ENCODE measurements at places on chromosomes 7 and 10. TPM values are rescaled to one million over a fixed set of nuclear protein-coding genes. Genes with fewer than 3 reads are reported as not detected.

EVX1 gene
- 0.12 TPM for total RNA-seq

FKBP9 gene
- total RNA-seq = 146 TPM

NOD1 gene
- 5.0 TPM for total RNA-seq

PTPRZ1 gene
- total RNA-seq = not detected

LRRC18 gene
- not detected for total RNA-seq

EMX2 gene
- not detected for total RNA-seq

BTBD16 gene
- 0.45 TPM for total RNA-seq

HOXA9 gene
- total RNA-seq = 7.8 TPM

CNTNAP2 gene
- total RNA-seq = 0.15 TPM

DOCK1 gene
- 30.1 TPM for total RNA-seq

- DNase-seq = no peak
These were observed 51.7 kb upstream of the FZD8 start for GRCh38 chr10:35693800-35694199.

DNA sequence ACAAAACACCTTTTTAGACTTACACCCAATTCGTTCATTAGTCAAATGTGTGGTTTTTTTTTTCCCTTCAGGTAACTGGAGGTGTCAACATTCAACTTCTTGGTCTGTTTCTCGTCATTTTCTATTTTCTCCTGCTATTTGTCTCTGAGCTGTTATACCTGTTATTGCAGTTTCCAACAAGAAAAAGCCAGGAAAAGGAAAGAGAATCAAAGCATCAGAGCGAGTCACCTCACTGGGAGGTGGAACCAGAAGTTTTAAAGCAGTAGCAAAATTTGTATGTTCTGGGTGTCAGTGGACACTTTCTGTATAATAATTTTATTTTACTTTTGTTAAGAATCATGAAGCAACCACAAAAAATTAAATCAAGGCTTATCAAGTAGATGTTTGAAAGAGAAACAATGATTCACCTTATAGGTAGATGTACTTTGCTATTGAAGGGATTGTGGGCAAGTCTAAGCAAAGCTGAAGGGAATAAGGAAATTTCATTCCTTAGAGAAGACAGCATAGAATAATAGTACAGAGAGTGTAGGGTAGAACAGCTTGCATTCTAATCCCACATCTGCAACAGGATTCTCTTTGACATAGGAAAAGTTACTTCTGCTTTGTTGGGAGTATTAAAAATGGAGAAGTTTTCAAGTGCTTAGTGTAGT lies 675.8 kb downstream of the PCDH15 start:
- DNase-seq = no peak

GRCh38 chr10:120456143-120456625 lies 843 bp upstream of the PLPP4 start:
- DNase-seq = no peak

GRCh38 chr7:27161721-27162560 lies 3.4 kb downstream of the HOXA9 start:
- no peak for DNase-seq

DNA sequence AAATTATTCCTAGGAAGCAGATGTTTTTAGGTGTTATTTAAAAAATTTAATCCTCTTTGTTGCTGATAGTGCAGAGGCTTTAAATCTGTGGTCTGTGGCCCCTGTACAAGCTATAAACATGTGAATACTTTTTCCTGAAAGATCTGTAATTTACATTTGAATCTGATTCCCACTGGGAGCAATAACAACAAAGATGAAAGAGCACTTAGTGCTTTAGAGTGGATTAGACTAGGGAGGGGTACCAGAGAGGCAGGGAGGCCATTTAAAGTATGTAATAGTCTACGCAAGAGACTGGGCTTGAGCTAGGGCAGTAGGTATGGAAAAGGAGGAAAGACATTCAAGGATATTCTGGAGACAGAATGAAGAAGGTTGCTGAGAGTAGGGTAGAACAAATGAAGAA lies 19.1 kb downstream of the BTRC start:
- DNase-seq = no peak

DNA sequence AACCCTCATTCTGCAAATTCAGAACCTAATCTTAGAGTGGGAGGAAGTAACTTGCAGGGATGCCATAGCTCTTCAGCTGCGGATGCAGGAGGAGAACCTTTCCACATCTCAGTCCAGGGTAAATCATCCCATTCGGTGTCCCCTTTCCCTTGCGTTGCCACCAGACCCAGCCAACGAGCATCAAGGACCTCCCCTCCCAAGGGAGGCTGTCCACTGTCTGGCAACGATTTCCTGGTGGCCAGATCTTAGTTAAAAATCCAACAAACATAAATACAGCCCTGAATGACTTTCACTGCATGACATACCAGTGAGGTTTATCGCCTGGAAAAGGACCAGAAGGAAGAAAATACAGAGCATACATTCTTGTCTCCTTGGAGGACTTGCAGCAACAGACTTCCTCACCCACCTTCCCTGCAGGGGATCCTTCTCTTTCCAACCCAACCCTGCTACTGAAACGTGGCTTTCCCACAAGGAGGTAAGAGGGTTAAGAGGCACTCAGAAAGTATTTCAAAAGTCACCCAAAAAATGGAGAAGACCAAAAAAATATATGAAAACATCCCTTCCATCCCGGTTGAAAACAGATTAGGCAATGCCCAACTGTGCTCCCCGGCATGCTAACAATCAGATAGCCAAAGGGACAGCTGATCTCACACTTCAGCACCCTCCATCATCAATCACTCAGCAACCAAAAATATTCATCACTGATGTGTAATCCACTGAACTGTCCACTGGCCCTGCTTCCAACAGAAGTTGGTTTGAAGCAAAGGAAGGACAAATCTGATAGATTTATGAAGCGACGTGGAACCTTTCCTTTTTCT lies 206.6 kb downstream of the TNS3 start:
- no peak for DNase-seq

- no peak for DNase-seq
These were observed 868 bp downstream of the MYO1G start for GRCh38 chr7:44977959-44978335.

DNA sequence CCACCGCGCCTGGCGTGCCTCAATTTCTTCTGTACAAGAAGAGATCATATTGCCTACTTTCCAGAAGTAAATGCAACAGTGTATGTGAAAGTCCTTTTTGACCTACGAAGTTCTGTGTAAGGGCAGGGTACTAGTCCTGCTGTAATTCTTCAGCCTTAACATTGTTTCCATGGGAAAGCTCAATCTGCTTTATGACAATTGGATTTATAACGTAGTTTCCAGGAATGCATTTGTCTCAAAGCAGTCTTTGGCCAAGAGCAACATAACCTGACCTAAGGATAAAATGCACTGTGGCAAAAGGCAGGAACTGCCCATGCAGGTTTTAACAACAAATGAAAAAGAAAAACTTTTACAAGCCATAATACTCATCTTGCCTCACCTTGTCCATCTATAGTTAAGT lies 108.1 kb upstream of the PODXL start:
- no peak for DNase-seq

DNA sequence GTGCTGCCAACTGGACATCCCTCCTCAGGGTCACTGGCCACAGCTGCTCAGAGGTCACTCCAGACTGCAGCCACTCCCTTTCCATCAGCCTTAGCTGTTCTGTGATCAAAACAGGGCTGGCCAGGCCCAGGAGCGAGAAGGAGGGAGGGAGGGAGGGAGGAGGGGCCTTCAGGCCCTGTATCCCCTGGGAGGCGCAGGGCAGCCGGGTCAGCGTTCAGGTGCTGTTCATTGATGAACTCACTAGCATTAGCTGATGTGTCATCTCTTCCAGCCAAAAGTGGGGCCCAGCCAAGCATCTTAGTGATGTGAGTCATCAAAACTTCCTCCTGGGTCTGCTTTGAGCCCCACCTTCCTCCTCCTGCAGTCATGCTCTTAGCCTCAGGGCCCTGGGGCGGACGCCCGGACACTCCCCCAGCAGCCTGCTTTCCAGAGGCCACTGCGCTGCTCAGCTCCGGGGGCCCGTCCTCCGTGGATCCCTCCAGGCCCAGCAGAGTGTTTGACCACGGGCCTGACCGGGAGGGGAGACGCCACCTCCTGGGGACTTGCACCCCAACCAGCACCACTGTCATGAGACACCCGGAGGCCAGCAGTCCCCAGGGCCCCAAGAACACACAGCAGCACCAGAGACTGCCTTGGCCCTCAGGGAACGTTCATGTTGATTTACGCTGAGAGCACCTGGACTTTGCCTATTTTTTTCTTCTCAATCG lies 149.2 kb downstream of the PRKAG2 start:
- peak; percentile 87 for DNase-seq

- no peak for DNase-seq
These were observed 41.9 kb upstream of the NXPH1 start for GRCh38 chr7:8391353-8392062.

DNA sequence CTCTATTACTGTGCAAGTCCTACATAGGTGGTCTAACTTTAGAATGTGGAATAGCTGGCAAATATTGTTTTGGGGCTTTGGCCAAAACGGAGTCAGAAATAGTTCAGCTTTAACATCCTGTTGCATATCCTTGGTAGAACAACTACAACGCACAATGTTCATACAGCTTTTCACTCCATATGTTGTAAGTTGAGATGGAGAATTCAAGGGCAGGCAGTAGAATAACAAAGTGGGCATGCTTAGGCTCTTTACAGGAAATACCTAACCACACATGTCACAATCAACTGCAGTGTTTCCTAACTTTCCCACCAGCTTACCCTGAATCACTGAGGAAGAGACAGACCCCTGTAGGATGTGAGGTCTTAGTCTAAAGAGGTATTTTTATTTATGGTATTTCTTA lies 122.3 kb downstream of the PPP1R3A start:
- no peak for DNase-seq

DNA sequence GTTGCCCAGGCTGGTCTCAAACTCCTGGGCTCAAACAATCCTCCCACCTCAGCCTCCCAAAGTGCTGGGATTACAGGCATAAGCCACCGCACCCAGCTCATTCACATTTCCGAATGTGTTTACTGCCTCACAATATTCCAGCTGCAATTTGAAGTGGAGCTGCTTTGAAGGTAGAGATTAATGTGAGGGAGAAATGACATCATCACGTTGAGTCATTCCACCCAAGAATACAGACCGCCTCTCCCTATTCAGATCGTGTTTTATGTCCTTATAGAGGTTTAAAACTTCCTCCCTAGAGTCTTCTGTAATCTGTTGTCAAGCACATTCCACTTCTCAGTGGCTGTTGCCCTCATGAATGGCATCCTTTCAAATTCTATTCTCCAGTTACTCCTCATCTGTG lies 100.4 kb upstream of the PDGFA start:
- no peak for DNase-seq

- DNase-seq = no peak
These were observed 379.2 kb upstream of the GHITM start for GRCh38 chr10:83760142-83760541.

GRCh38 chr7:117446220-117446815 lies 19.0 kb upstream of the ASZ1 start:
- DNase-seq = no peak

DNA sequence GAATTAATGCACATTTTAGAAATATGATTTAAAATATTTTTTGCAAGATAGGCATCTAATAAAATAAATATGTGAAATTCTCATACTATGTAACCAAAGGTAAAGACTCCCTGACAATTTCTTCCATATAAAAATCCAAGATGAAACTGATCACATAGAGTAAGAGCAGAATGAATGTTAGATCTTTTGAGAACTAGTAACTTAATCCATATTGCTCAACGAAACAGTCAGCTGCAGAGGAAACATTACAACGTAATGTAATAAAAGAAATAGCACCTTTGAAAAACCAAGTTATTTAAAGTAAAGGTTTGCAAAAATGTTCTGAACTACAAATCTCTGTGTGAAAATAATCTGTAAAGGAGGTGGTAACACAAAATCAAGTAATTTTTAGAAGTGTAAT lies 28.8 kb downstream of the HACD1 start:
- DNase-seq = no peak

GRCh38 chr7:156475666-156476065 lies 164.9 kb upstream of the RNF32 start:
- peak; percentile 6 for DNase-seq

DNA sequence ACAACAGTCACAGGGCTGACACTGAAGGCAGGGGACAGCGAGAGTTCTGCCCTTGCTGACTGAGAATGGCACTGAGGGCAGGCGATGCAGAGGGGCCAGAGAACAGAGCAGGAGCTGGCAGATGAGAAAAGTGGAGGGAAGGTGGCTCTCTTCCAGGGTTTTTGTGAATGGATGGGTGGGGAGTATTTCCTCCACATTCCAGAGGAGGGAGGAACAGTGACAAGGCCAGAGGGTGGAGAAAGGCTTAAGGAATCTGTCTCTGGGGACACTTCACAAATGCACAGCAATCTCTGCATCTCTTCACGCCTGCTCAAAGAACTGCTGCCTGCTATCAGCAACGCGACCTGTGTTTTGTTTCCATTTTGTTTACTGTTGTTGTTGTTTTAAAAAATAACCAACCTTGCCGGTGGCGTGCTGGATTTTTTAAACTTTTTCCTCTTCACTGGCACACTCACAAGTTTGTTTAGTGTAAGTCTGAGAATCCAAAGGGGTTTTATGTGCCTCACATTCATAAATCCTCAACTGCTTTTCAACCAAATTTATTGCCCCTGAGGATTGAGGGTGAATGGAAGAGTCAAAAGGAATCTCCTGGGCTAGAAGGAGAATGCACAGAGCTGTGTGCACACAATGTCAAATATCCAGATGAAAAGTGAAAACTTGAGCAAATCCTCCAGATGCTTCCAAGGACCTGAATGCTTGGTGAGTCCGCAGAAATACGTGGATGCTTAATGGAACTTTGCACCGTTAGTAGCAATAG lies 129.3 kb downstream of the GLI3 start:
- peak; percentile 86 for DNase-seq

DNA sequence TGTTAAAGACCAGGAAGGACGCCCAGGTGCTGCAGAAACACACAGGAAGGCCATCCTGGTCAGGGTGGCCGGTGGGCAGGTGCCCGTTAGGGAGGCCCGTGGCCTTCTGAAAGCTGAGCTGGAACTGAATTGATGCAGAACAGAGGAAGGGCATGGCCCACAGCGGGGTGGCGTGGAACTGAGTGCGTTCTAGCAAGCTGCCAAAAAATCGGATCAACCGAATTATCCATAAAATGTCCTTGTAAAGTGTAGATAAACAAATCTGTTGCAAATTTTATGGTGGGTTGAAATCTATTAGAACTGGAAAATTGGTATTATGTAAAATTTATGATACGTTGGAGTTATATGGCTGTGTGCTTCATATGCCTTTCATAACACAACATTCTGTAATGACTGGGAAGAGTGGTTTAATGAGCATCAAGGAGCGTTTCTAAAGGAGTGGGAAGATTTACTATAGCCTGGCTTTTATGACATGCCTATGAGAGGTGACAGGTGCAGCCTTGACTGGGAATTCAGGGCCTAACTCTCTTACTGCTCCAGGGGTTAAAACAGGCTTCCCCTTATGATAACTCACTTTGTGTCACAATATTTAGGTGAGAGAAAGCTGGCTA lies 108.1 kb downstream of the GPR26 start:
- DNase-seq = no peak

DNA sequence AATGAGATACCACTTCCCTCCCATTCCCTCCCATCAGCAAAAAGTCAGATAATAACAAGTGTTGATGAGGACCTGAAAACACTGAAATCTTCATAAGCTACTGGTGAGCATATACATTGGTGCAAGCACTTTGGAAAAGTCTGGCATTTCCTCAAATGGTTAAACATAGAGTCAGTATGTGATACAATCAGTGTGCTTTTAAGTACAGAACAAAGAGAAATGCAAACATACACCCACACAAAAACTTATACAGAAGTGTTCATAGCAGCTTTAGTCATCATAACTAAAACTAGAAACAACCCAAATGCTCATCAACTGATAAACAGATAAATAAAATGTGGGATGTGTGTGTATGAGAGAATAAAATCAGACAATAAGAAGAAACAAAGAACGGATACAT lies 261.9 kb downstream of the ELMO1 start:
- DNase-seq = no peak

Measured in NCI-H460 (cell line).